ENCODE measurements at places on chromosomes 2 and 18.
A peak's percentile ranks its signal among the peaks of the same experiment; 100 is the strongest.

DNA sequence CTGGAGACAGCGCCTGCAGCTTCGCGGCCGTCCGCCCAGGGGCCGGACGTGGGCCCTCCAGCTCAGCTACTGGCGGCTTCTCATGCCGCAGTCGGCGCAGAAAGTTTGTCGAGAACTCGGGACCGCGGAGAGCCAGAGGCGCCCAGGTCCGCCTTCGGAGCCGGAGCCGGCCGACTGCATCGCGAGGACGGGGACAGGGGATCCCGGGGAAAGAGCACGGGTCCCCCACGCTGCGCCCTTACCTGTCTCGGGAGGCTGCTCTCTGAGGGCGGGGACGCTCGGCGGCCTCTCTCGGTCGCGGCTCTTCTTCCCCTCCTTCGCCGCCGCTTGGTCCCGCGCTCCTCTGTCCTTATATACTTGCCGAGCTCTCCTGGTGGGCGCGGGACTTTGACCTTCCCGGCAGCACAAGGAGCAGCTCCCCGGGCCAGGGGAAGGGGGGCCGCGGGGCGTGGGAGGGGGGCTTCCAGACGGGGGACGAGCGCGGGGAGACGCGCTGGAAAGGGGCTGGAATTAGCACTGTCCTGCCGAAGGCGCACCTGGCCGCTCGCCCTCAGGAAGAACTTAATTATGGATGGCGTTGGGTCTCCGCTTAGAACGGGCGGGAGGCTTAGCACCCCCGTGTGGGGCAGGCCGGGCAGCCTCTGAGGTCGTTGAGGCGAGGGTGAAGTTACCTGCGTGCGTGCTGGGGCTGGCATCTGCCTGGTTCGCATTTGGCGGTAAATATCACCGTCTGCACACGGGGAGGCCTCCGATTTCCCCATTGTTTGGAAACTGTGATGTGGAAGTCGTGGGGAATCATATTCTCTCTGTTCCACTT, at the start of gene POMC:
TSS of gene POMC (minus strand) at position 325 of the 817 bp plus-strand sequence. CDS start 3,808 bp downstream, outside the sequence.
- DNase-seq = peak; percentile 71

GRCh38 chr2:108414256-108414876, 34.6 kb upstream of the GCC2 start:
- DNase-seq = no peak

GRCh38 chr18:2654928-2655177, 673 bp upstream of the SMCHD1 start:
- no peak for DNase-seq

DNA sequence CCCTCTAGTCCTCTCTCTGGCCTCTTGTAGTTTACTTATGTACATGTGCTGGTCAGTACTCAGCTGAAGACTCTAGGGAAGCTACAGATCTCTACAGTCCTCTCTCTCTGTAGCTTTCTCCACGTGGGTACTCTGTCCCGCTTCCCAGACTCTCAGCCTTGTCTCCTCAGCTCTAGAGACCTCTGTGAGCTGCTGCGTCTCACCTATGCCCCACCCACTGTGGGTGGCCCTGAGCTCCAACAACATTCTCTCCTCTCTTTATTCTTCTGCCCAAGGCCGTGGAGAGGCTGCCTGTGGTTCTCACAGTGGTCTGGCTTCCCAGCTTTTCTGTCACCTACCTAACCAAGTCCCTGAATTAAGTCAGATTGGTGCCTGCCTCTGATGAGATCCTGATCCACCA, 33.4 kb downstream of the MFSD6 start:
- no peak for DNase-seq

- no peak for DNase-seq
Observed at GRCh38 chr2:130825231-130825965, 11.3 kb upstream of the ARHGEF4 start.

DNA sequence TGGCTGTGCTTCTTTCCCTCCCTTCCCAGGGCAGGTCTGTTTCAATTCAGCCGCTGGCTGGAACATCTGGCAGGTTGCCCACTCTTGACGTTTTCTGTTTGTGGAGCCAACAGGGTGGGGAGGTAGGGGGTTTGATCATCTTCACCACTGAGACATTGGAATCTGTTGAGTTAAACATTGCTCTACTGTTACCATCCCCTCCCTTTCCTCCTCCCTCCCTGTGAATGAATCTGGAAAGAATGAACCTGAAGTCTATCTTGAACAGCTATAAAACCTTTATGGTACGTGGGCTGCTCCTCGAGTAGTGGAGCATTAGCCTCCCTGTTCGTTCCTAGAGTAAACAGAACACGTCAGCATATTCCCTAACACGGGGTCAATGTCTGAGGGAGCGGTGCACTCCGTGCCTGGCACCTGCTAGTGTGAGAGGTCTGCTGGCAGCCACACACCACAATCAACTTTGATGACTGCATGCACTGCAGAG, 249.9 kb upstream of the RBBP8 start:
- no peak for DNase-seq

DNA sequence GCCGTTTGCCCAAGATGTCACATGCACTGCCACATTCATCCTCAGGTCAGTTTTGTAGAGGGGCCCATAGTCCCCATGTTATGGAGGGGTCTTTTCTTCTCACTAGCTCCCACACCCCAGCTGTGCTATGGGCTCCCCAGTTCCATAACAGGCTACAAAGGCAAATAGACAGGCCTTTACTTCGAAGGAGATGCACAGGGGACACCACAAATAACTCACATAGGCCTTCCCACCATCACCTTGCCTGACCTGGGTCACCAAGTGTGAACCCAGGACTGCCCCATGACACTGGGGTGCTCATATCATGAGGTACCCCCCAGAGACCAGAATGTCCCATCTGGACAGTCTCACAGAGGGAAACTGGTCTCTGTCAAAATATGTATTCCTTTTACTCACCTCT, 15.0 kb upstream of the INO80C start:
- no peak for DNase-seq

DNA sequence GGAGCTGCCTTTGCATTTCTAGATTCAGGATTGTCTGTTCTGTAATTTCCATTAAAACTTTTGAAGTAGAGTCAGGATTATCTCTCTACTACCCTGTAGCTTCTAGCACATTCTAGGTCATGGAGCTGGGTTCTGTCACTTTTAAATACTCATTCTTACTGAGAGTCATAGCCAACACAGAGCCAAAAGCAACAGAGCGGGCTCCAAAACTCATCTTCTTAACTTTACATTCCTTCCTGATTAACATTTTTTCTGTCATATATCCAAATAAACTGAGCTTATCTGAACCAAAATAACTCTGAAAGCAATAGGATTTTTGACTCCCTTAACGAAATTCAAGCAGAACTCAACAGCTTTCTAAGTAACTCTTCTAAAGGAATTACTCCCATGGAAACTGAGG, 12.9 kb downstream of the PREPL start:
- DNase-seq = no peak

GRCh38 chr2:190098851-190099250, 36.3 kb upstream of the MSTN start:
- DNase-seq = no peak

DNA sequence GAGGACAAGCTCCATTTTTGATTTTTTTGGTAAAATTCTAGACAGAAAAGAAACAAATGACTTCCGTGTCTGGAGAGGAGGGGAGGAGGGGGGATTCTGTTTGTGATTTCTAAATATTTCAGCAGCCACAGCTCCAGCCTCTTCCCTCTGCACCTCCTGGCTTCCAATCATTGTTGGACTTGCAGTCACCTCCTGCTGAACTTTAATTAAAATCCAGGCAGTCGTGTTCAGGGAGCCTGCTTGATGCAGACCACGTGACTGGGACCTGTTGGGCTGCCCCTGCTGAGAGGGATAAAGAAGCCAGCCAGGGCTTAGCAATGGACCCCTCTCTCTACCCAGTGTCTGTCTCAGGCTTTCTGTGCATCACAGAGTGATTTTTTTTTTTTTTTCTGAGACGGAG, 115.1 kb downstream of the SH3BP4 start:
- no peak for DNase-seq

GRCh38 chr2:148511883-148512282, 132.7 kb upstream of the EPC2 start:
- DNase-seq = no peak

GRCh38 chr18:47108373-47108772, 41.9 kb downstream of the HDHD2 start:
- DNase-seq = no peak

DNA sequence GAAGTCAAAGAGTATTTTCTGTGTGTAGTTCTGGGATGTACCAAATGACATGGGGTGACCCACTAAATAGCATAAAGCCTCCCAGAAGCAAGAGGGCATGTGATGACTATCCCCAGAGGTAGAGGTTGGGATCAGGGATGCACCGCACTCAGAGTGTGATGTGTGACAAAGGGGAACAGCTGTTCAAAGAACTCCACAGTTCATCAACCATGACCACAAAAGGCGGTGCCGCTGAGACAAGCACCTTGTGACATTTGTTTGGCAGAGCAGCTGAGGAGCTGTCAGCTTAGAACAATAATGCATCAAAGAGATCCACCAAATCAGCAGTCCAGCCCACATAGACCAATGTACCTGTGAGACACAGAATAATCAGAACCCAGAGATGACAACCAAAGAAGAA, 81.3 kb downstream of the VWC2L start:
- DNase-seq = no peak

GRCh38 chr2:173059971-173060461, 15.6 kb upstream of the MAP3K20 start:
- DNase-seq = no peak

DNA sequence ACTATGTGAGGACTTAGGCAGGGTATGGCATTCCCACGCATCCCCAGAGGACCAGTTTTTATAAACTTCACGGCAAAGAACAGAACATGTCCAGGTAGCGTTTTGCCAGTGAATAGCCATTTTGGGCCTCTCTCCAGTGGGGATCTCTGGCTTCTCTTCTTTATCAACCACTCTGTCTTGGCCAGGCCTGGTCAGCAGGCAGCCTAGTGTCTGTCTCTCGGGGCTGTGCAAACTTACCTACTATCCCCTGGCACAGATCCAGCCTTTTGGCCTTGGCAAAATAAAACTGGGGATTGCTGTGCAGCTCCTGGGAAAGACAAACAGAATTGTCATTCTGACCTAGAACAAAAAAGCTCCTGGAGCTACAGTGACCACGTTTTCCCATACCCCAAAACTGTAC, 14.5 kb downstream of the CAPN14 start:
- DNase-seq = no peak

- DNase-seq = no peak
Observed at GRCh38 chr2:29469516-29469915, 354.3 kb downstream of the CLIP4 start.

- no peak for DNase-seq
Observed at GRCh38 chr2:241876528-241877196, 7.1 kb downstream of the RTP5 start.
